Testis (tissue), 5 donors: ENCODE measurements at places on chromosomes 1 and 21.

GRCh38 chr1:113217447-113218208 lies 144.6 kb downstream of the LRIG2 start:
- peak; percentile 73 for DNase-seq

DNA sequence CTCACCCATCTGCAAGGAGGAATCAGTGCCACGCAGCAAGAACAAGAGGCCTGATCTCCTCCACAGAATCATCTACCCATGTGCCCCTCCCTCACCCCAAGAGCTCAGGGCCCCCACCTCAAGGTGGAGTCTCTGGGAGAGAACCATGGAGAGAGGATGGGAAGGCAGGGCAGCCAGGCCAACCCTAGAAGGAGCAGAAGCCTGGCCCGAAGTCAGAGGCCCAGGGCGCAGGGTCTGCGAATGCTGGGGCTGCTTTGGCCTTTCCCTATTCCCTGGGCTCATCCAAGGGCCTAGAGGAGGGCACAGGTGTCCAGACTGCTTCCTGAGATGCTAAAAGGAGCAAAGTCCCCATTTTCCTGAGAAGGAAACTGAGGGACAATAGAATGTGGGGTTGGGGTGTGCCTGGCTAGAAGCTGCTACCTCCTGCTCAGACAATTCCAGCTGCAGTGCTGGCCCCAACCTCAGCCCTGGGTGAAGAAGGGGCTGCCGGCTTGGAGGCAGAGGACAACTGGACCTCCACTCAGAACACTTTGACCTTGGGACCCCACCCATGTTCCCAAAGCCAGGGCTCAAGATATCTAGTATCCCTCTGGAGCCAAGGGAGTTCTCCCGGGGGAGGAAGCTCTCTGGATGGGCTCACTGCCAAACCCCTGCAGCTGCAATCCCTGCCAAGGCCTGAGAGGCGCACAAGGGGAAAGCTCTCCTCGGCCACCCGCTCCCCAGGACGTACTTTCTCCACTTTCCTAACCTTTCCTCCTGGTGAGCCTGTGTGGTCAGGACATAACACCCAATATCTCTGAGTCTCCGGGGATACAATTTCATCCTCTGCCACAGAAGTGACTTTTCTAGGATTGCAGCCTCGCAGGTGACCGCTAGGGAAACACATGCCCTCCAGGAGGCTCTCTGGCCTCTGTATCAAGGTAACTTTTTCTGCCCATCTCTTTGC lies 16.6 kb upstream of the LEMD1 start:
- peak; percentile 91 for DNase-seq

GRCh38 chr21:41170442-41170841 lies 2.5 kb downstream of the BACE2 start:
- DNase-seq: peak; percentile 57

DNA sequence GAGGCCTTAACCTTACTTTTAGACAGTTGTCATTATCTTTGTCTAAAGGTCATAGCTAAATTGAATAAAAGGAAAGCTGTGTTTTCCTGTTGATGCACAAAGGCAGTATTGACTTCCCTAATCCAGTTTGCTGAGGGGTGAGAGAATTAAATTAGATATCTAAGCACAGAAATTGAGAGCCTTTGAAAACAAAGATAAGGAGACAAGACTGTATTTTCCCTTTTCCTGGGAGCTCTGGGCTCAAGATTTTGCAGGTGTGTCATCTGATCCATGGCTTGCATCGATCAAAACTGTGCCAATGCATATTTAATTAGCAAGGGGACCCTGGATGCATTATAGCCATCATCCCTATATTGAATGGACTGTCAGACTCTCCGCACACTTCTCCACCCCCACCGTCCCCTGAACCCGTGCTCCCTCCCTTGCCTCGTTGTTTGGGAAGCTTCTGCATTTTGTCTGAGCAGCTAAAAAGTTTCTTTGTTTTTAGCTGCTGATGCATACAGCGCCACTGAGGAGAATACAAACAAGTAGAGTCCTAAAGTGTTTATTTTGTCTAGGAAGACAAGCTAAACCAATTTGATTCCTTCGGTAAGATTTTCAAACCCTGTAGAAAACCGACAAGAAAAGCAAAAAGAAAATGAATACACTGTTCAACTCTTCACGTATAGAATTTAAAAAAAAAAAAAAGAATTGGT lies 186.3 kb downstream of the NFIA start:
- DNase-seq: no peak

- no peak for DNase-seq
Observed at GRCh38 chr1:200290010-200290685, 119.7 kb downstream of the ZNF281 start.

DNA sequence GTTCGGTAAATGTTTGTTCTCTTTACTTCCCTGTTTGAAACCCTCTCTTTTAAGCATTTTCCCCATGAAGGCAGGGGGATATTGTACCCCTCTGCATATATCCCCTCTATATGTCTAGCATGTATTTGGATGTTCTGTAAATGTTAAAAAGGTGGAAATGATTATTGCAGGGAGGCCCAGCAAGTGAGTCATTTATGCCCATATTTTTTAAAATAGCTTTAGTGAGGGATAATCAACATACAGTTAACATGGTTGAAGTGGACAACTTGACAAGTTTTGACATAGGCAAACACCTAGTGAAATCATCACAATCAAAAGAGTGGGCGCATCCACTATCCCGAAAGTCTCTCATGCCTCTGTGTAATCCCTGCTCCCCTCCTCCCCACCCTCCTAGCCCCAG lies 20.8 kb upstream of the RGS16 start:
- no peak for DNase-seq

GRCh38 chr1:233496993-233497392 lies 116.9 kb upstream of the KCNK1 start:
- no peak for DNase-seq

GRCh38 chr1:116766616-116767469 lies 12.6 kb downstream of the CD2 start:
- DNase-seq: no peak

DNA sequence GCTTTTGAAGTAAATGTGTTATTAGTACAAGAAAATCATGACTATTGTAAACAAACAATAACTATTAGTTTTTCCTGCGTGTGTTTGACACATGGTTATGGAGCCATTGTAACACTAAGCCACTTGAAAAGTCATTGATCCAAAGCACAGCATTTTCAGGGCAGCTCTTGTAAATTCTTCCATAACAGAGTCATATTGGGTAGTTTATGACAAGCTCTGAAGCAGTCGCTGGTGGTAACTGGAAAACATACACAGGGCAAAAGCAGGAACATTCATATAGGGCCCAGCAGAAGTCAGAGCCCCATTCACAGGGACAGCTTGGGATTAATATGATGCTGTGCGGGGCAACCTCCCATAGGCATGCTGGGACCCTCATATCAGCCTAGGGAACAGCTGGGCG lies 483.2 kb upstream of the PTBP2 start:
- DNase-seq: no peak

GRCh38 chr1:147168626-147169058 lies 3.6 kb downstream of the PRKAB2 start:
- DNase-seq: peak; percentile 43

DNA sequence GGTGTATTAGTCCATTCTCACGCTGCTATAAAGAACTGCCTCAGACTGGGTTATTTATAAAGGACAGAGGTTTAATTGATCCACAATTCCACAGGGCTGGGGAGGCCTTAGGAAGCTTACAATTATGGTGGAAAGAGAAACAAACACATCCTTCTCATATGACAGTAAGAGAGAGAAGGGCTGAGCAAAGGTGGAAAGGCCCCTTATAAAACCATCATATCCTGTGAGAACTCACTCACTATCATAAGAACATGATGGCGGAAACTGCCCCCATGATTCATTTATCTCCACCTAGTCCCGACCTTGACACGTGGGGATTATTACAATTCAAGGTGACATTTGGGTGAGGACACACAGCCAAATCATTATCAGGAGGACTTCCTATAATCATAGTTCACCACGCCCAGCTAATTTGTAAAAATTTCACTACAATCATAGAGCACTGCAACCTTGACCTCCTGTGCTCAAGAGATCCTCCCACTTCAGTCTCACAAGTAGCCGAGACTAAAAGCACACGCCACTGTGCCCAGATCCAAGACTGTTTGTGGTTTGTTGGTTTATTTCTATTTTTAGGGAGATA lies 164.9 kb downstream of the RERE start:
- peak; percentile 44 for DNase-seq

GRCh38 chr1:157199421-157199755 lies 61.2 kb upstream of the ETV3 start:
- DNase-seq: no peak

DNA sequence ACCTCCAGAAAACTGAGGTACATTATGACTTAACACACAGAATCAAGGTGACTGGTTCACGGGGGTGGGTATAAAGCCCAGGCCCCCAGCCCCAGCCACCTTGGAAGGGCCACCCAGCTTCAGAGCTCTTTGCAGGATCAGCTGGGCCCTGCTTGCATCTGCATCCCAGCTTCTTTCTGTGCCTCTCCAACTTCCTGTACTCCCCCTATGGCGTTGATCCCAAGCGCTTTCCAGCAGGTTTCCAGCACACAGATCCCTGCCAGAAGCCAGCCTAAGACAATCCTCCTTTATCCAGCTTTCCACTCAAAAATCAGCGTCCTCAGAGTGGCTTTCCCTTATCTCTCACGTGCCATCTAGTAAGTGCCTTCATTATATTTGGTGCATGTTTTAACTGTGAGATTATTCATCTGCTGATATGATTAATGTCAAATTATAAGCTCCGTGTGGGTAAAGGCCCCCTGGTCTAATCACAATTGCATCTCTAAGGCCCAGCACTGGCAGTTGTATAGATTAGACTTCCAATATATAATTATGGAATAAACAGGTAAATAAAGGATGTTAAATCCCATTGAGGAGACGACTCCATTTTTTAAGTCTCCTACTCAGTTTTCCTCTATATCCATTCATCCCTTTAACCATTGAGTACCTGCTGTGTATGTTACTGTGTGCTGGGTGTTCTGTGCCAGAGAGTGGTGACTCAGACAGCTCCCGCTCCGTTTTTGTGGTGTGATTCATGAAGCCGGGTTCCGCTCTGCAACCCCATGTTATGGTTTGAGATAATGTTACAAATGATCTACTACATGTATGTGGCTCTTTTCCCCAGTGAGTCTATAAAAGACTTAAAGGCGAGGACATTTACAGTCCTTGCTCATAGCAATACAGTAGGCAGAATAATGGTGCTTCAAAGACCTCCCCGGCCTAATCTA lies 387.6 kb downstream of the PCP4 start:
- DNase-seq: no peak

DNA sequence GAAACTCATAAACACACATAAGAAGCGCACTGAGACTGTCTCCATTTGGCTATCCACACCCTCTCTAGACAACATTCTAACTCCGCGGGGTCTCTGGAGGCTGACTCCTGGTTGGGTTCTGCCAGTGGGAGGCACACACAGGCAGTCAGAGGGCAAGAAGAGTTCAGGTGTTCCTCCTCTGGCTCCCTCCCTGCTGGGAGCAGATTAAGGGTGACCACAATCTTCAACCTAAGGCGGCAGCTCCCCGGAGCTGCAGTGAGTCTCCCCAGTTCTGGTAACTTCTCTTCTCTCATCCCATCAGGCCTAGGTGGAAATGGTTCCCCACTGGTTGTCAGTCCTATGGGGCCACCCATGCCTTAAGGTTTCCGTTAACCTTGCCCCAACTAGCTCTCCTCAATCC lies 7.4 kb upstream of the TENT5C start:
- no peak for DNase-seq

DNA sequence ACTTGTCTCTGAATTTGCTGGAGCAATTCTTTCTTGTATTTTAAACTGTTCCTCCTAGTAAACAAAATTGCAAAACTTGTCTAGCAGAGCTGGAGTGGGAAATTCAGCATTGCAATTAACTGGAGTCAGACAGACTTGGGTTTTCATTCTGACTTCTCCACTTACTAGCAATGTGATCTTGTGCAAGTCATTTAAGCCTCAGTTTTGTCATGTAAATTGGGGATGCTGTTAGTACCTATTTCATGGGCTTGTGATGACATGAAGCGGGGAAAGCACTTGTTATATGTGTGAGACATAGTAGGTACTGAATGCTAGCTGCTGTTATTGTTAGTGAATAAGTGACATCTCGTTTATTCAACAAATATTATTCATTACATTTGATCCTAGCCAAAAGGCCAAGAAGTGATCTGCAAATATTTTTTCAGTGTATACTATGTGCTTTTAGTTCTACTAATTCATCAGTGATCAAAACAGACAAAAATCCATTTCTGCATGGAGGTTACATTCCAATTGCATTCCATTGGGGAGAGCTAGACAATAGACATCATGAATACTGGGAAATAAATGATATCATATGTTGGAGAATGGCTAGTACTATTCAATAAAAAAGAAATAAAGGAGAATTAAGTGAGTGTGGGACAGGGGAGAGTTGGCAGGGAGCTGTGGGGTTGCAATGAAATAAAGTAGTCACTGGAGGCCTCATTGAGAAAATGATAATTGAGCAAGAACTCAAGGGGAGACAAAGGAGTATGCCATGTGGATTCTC lies 47.1 kb downstream of the CACHD1 start:
- DNase-seq: no peak

- DNase-seq: no peak
Observed at GRCh38 chr1:96772349-96772748, 50.8 kb downstream of the PTBP2 start.

GRCh38 chr1:114457675-114458236 lies 53.2 kb downstream of the TRIM33 start:
- DNase-seq: no peak
